ENCODE measurements at places on chromosomes 1 and 21. TPM values are rescaled to one million over a fixed set of nuclear protein-coding genes. Genes with fewer than 3 reads are reported as not detected.

Gene SPATA17
- total RNA-seq, result not detected

Gene LMX1A
- not detected for total RNA-seq

DNA sequence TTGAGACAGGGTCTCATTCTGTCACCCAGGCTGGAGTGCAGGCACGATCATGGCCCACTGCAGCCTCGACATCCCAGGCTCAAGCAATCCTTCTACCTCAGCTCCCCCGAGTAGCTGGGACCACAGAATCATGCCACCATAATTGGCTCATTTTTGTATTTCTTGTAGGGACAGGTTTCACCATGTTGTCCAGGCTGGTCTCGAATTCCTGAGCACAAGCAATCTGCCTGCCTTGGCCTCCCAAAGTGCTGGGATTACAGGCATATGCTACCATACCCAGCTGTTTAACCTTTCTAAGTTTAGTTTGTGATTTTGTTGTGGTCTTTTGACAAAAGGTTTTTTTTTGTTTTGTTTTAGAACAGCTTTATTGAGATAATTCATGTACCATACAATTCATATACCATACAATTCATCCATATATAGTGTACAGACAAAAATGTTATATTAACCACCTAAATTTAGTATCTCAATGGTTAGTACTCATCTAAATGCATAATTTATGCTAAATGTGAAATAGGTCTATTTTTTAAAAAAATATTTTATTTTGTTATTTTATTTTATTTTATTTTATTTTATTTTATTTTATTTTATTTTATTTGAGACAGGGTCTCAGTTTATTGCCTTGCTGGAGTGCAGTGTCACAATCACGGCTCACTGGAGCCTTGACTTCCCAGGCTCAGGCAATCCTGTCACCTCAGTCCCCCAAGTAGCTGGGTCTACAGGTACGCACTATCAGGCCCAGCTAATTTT is 8.9 kb downstream of the ZMPSTE24 start:
- no peaks in the 10 kb centered on the region for H3K27me3 ChIP-seq
- H3K4me3 ChIP-seq, result no peak overlapping the region
- DNase-seq, result no peak
- H3K27ac ChIP-seq, result no peak overlapping the region

- no peaks in the 10 kb centered on the region for H3K36me3 ChIP-seq
- H3K27ac ChIP-seq, result no peak overlapping the region
- H3K4me1 ChIP-seq, result no peaks in the 10 kb centered on the region
- no peak for DNase-seq
- H3K27me3 ChIP-seq, result no peaks in the 10 kb centered on the region
Observed at GRCh38 chr1:222955964-222956363, 141.1 kb downstream of the DISP1 start.
